Activated gamma-delta T cell (primary cell): ENCODE measurements at places on chromosomes 12 and 14.

DNA sequence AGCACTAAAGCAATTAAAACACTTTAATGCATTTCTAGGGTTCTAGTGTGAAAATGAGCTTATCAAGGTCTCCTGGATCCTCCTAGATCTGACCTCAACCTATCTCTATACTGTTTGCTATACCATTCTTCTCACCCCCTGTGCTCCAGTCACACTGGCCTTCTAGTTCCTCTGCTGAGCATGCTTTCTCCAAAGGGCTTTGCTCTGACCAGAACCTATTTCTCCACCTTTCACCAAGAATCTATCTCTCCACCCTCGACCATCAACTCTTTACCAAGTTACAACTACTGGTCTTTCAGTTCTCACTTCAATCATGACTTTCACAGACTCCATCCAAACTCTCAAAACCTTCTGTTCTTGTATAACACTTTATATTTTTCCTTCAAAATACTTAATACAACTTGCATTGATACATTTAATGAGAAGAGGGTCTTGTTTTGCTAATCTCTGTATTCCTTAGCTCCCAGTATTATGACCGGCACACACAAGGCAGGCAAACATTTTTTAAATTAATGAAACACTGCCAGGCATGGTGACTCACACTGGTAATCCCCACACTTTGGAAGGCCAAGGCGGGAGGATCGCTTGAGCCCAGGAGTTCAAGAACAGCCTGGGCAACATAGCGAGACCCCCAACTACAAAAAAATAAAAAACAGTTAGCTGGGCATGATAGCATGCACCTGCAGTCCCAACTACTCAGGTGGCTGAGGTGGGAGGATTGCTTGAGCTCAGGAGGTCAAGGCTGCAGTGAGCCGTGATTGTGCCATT lies 22.8 kb downstream of the PPP1R12A start:
- no peak for DNase-seq

- no peak for DNase-seq
These were observed 121.9 kb upstream of the ATF1 start for GRCh38 chr12:50642035-50642451.

DNA sequence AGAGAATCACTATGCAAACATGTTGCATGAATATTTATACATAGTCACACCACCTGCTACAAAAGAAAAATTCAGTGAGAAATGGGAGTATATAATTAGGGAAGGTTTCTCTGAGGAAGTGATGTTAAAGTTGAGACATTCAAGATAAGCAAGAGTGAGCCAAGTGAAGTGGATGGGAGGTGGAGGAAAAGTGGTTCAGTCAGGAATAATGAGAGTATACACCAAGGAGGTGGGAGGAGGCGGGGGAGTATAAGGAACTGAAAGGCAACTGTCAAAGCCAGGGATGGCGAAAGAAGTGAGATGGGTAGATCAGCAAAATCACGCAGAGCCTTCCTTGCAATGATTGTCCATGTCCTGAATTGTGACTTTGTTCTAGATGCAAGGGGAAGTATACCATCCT lies 33.7 kb downstream of the PRKD1 start:
- no peak for DNase-seq

- DNase-seq, result no peak
These were observed 62.9 kb downstream of the RFX4 start for GRCh38 chr12:106645465-106646330.

DNA sequence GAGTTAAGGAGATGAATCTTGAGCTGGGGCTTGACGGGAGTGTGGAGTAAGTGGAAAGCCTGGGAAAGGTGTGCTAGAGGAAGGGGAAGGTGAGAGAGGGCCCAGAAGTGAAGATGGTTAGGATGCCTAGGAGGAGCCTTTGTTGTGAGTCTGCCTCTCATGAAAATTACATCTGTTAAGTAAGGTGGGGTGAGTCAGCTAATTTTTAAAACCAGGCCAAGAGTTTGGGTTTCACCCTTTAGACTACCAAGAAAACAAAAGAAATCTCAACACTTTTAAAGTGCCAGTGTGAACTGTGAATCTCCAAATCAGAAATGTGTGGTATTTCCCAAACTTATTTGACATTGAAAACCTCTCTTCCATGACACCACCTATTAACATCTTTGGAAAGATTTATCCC lies 185.2 kb downstream of the CRADD start:
- no peak for DNase-seq

DNA sequence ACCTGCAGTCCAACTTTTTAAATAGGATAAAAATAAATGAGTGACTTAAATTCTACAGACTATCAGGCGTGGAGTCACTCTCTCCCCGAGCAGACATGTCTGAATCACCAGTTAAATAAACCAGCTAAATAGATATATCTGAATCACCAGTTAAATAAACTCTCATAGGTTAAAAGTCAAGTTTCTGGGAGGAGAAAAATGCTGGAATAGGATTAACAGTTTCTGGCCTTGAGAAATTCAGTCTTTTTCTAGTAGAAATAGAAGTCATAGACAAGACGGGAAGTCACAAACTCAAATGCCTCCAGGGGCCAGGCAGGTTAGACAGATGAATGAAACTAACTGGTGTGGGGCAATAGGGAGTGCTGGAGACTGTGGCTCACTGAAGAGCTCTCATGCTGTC lies 258.6 kb upstream of the TMEM132C start:
- no peak for DNase-seq

GRCh38 chr12:132236930-132237771 lies 92.2 kb downstream of the GALNT9 start:
- no peak for DNase-seq

DNA sequence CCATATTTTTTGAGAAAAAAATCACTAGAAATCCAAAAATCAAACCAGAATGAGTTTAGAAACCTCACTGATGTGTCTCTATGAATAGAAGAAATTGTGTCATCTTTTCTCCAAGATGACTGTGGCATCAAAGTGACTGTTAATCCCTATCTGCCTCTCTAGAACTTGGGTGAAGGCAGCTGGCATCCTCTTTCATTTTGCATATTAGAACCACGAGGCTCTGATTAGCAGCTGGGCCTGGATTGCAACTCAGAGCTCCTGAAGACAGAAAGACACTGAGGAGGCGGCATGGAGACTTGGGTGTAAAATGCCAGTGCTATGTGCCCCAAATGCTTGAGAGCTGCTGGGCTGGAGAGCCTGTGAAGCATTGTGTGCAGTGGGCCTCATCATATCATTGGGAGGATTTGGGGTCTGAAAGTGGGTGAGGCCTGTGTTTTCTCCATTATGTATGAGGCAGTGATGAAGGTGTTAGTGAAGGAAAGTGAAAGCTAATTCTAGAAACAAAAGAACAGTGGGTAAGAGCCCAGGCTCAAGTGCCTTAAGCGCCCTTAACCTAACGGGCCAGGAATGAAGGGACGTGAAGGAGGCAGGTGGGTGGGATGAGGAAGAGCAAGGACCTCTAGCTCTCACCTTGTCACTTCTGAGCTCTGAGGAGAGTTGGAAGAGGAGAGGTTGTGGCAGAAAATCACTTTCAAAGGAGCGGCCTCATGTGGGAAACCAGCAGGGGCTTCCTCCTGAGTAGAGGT lies 26.2 kb downstream of the NKX2-8 start:
- no peak for DNase-seq

- no peak for DNase-seq
These were observed 182.3 kb upstream of the GZMB start for GRCh38 chr14:24816011-24816928.

DNA sequence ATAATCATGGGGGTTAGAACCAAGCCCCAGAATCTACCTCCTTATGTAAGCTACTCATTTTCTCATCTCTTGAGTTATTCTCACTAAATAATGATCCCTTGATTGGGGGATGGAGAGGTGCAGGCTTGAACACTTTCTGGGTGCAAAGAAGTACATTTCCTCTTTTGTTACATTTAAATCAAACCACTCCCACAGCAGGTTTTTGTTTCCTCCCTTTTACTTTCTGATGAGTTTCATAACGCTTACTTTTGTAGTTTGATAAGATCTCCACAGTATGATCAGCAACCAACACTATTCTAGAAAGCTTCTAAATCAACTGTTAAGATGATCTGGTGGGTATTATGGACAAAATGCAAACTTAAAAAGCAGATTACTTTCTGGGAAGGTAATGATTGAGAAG lies 20.5 kb downstream of the VCPKMT start:
- no peak for DNase-seq

DNA sequence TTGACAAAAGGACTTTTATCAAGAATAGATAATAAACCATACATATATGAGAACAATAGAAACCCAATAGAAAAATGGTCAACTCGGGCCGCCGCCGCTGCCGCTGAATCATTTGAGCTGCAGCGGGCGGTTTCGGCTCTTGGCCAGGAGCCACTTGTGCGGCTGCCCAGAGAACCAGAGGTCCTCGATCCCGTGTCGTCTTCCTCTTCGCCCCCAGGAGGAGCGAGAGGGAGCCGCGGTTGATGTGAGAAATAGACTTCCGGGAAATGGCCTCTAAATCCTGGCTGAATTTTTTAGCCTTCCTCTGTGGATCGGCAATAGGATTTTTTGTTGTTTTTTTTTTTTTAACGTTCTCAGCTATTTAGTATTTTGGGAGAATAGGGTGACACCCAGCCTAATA lies 44.8 kb downstream of the CPSF6 start:
- DNase-seq, result no peak

GRCh38 chr14:37580146-37580545 lies 14.9 kb downstream of the FOXA1 start:
- no peak for DNase-seq

- no peak for DNase-seq
These were observed 187.0 kb upstream of the C14orf180 start for GRCh38 chr14:104392396-104393198.

GRCh38 chr12:77161944-77162343 lies 96.6 kb upstream of the E2F7 start:
- DNase-seq, result no peak
